ENCODE measurements at places on chromosomes 13 and 19. TPM values are rescaled to one million over a fixed set of nuclear protein-coding genes. Genes with fewer than 3 reads are reported as not detected.

GRCh38 chr13:51832471-51833152, 12.4 kb downstream of the TMEM272 start:
- DNase-seq, result no peak
- no peaks in the 10 kb centered on the region for H3K4me1 ChIP-seq
- H3K36me3 ChIP-seq, result no peaks in the 10 kb centered on the region
- H3K27me3 ChIP-seq, result no peaks in the 10 kb centered on the region

GRCh38 chr13:77584106-77584505, 48.6 kb downstream of the SCEL start:
- H3K4me1 ChIP-seq, result no peaks in the 10 kb centered on the region
- H3K27ac ChIP-seq, result no peak overlapping the region
- H3K27me3 ChIP-seq, result no peaks in the 10 kb centered on the region
- H3K36me3 ChIP-seq, result no peaks in the 10 kb centered on the region
- H3K4me3 ChIP-seq, result no peak overlapping the region
- no peak for DNase-seq

DNA sequence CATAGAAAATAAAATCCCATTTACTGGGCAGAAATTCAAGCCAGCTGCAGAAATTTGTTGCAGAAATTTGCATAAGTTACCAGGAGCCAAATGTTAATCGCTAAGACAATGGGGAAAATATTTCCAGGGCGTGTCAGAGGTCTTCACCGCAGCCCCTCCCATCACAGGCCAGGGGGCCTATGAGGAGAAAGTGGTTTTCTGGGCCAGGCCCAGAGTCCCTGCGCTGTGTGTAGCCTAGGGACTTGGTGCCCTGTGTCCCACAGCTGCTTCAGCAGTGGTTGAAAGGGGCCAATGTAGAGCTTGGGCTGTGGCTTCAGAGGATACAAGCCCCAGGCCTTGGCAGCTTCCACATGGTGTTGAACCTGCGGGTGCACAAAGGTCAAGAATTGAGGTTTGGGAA, 278.9 kb upstream of the PCDH9 start:
- H3K27ac ChIP-seq, result no peak overlapping the region
- no peaks in the 10 kb centered on the region for H3K27me3 ChIP-seq
- H3K4me3 ChIP-seq, result no peak overlapping the region
- DNase-seq, result no peak

DNA sequence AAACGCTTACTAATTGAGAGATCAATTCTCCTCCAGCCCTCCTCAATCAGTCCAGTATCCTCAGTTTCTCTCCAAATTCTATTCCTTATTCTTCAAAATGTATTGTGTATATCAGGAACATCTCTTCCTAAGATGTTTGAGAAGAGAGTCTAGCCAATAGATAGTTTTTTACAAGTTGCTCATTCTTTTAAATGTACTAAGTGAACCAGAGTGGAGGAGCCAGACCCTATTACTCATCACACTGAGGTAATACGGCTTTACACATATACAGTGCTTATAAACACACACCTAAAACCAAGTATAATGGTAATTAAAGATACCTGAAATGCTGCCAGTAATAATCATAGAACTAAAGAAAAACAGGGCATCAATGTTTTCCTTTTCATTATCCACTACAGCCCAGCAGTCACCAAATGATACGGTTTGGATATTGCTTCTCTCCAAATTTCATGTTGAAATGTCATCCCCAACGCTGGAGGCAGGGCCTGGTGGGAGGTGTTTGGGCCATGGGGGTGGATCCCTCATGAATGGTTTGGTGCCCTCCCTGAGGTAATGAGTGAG, 45.2 kb upstream of the HMGB1 start:
- H3K27me3 ChIP-seq, result no peaks in the 10 kb centered on the region
- no peak for DNase-seq
- peak overlapping the region; percentile 67 for H3K27ac ChIP-seq
- H3K4me3 ChIP-seq, result no peak overlapping the region

Gene EMP3
- total RNA-seq, result 147 TPM

Gene ASPDH
- not detected for total RNA-seq

Gene ZNF628
- total RNA-seq, result not detected
